ENCODE measurements at places on chromosomes 13 and 19.

DNA sequence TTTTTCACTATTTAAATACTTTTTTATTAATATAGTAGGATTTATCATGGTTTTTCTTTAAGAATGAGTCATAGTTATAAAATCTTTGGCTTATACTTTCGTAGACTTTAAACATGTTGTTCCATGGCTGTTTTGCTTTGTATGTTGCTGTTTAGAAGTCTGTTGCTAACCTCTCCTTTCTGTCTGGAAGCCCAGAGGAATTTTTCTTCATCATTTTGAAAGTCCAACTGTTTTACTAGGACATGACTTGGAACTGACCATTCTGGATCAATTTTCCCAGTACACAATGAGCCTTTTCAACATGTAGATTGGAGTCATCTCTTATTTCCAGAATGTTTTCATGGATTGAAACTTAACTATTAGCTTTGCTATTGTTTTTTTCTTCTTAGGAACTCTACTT, 7.9 kb downstream of the CAB39L start:
- no peak for DNase-seq

- no peak for DNase-seq
These were observed 3.7 kb upstream of the ACP7 start for GRCh38 chr19:39080431-39080830.

DNA sequence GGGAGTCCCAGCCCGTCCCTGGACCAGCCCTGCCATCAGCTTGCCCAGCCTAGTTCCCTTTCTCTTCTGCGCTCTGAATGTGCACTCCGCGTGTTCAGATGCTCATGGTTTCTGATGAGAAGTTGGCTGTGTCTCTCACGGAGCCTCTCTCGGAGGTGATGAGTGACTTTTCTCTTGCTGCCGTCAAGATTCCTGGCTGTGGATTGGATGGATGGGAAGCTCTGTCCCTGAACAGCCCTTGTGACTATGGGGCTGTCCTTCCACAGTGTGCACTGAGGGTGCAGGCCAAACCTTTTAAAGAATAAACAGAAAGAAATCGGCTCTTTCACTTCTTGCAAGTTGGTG, 24.4 kb downstream of the WTIP start:
- no peak for DNase-seq

DNA sequence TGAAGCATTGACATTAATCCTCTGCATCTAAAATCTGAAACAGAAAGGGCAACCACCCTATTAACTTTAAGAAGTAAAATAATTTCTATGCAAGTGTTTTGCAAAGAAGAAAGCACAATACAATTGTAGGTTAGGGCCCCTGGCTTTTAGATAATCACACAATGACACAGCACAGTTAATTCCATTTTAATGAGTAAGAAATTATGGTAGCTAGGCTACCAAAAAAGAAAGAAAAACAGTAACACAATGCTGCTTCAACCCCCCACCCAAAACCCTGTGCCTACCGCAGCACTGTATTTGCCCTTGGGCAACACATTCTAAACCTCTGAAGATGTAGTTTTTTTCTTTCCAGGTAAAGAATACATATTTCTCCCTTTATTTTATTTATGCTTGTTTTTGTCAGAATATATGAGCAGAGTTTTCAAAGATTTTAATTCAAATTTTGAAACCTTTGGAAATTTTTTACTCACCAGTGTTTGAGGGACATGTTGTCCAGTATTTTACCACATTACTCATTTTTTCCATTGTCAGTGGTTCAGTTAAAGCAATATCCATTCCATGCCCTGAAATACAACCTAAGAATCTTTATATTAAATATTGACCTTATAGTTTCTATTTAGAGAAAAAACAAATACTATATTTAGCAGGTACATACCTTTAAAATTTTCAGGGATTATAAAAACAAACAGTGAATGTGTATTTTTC, 21.1 kb downstream of the SOHLH2 start:
- no peak for DNase-seq

DNA sequence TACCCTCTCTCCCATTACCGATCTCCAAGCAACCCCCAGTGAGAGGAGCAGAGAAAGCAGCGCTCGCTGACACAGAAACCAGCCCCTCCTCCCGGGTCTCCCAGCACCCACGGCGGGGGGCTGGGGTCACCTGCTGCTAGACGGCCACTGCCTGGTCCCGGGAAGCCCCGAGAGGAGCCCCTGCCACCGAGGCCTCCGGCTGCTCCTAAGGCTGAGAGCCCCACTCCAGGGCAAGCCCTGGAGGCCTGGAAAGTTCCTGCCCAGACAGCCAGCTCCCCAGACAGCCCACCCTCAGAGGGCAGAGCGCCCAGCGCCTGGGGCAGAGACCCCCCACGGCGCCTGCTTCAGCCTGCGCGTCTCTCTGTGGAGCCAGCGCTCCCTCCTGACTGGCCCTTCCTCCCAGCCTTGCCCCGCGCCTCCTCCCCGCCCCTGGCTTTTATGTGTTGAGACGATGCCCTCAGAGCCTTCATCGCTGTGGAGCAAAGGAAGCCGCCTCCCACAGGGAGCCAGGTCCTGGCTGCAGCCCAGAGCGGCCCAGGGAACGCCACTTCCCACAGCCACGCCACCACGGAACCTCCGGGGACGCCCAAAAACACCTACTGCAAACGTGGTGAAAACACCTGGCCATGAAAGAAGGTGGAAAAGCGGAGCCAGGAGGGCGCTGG, 51.1 kb downstream of the MLLT1 start:
- DNase-seq, result no peak

DNA sequence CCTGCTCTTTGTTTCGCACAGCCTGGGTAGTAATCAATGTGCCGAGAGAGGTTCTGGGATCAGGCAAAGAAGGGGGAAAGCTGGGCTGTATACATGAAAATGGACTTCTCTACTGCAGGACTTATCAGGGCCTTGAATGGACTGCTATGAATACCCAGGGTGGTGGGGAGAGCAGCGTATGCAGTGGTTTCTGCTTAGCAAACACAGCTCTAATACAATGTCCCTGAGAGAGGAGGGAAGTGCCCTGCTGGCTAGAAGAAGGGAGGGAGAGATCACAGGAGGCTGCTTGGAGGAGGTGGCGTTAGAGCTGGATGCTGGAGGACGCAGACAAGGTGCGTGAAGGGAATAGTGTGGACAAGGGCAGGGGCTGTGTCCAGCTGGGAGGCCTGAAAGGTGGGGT, 116.1 kb downstream of the PTPRS start:
- DNase-seq, result no peak

GRCh38 chr19:49214701-49215100, 57.1 kb downstream of the TRPM4 start:
- no peak for DNase-seq

GRCh38 chr19:11209839-11210655, 12.7 kb upstream of the KANK2 start:
- DNase-seq, result no peak

DNA sequence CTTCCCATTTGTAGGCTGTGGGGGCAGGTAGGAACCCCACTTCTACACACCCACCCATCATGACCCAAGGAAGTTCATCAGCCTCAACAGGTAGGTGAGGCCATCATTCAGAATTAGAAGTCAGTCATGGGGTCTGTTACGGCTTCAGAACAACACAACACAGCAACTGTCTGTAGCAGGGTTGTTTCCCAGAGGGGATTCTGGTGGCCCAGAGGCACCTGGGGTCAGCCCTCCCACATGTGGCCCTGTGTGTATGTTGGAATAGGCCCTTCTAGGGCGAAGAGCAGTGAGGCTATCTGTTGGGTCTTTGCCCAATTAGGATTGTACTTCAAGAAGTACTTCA, 3.4 kb downstream of the IGFLR1 start:
- no peak for DNase-seq

GRCh38 chr13:40181203-40181845, 485.1 kb downstream of the FOXO1 start:
- no peak for DNase-seq

DNA sequence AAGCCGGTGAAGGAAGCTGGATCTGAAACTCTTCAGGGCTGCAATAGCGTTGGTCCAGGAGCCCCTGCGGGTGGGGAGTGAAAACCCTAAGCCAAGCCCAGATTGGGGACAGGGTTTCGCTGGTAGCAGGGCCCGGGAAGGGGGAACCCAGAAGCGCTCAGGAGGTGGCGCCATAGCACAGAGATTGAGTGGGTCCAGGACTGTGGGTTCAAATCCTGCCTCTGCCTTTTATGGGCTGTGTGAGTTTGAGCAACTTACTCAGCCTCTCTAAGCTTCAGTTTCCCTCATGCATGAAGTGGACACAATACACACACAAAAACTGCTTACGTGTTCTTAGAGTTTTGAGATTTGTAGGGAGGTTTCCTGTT, 8.3 kb upstream of the SYCN start:
- no peak for DNase-seq

DNA sequence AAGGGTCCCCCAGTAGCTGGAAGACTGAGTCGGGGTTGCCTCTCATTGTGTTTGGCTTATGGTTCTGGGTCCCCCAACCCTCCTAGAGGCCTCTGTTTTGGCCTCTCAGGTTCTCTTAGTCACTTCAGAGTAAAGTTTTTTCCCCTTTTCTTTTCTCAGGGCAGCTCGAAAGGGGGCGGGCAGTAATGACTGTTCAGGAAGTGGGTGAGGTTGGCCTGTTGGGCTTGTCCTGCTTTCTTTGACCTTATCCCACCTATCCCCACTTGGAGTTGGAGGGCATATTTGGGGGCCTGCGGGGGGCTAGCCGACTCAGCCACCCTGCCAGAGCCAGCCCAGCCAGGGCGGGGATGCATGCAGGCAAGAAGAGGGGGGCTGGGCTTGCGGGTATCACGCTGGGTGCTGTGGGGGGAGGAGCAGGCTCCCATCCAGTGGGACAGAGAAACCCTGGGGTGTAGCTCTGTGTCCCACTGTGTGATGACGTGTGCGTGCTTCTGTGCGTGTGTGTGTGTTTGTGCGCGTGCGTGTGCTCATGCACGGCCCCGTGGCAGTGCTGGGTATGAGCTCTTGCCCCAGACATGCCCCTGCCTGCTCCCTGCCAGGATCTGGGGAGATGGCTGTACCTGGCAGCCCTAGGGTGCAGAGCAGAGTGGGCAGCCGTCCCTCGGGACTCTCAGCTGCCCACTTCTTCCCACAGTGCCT, 1.4 kb downstream of the CIC start:
- DNase-seq, result no peak

DNA sequence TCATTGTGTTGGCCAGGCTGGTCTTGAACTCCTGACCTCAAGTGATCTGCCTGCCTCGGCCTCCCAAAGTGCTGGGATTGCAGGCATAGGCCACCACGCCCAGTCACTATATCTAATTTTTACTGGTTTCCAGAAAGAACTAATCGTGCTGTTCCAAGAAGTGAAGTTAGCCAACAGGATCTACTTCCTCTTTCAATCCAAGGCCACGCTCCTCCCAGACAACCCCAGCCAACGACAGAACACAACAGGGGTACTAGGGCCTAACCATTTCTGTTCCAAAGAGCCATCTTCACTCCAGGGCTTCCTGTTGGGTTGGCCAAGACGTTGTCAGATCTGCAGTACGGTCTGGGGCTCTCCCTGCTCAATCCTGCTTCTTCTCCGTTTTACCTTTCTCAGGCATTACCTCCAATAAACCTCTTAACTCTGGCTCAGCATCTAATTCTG, 7.0 kb upstream of the LSM14A start:
- no peak for DNase-seq

GRCh38 chr13:66617786-66618185, 612.4 kb downstream of the PCDH9 start:
- DNase-seq, result no peak

GRCh38 chr13:86135856-86136255, 336.6 kb upstream of the SLITRK6 start:
- DNase-seq, result no peak

GRCh38 chr19:15464394-15465385, at the start of gene RASAL3:
Gene RASAL3, minus strand, starts transcription at chr19:15464544. Its CDS starts 186 bp downstream, at chr19:15464358.
- no peak for DNase-seq

DNA sequence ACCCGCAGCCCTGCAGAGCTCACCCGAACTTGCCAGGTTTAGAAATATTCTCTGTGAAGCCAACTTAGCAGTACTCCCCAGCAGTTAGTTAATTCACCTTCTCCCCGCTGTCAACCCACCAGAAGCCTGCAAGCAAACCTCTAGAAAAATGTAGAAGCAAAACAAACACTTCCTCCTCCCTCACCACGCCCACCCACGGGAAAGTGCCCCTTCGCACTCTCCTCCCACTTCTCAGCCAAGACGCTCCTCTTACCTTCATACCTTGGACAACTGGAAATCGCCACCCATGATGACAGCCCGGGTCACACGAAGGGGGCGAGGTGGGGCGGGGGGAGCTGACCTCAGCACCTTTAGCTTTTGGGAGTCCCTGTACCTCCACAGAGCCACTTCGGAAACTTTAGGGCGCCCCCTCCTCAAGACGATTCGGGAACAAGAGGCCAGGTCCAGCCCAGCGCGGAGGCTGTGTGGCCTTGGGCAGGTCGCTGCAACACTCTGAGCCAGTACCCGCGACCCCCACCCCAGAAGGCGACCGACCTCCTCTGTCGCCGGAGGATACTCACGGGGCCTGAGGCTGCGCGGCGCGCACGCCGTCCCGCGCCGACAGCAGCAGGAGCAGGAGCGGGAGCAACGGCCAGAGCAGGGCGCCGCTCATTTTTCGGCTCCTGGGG, 485 bp downstream of the CPAMD8 start:
- DNase-seq, result no peak

DNA sequence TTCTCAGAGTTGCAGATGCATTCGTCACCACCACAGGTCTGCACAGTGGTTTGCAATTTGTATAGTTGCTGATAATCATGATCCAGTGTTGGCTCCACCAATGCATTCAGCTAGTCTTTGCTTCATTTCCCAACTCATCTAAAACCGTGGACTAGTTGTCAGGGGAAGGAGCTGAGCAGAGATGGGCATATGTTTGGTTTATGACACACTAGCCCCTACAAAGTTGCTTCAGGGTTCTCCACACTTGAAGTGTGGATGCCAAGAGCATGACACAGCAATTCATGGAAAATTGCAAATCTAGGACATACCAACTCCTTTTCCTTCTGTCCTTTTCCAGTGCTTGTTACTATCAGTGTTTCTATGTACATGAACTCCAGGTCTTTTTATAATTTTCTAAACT, 168.0 kb downstream of the TNFSF13B start:
- DNase-seq, result no peak

- no peak for DNase-seq
These were observed 1158.0 kb upstream of the SPRY2 start for GRCh38 chr13:81498969-81499368.

Data from LoVo (cell line).